ENCODE measurements at places on chromosomes 1 and 21.

DNA sequence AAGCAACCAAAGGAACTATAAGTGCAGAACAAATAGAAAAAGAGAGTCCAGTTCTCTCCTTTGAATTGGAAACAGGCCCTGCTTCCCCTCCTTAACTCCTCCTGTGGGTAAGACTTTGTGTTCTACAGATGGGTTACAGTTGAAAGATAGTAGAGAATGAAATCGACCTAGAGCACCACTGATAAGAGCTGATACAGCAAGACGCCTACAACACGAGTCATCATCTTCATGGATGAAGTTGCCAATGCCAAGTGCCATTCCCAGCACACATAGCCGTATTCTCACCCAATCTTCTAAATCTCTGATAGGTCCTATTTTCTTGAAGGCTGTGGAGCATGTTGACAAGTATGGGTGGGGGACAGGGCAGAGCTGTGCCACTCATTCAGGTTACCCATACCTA is 99.8 kb upstream of the CAMK1G start:
- no peak for DNase-seq

DNA sequence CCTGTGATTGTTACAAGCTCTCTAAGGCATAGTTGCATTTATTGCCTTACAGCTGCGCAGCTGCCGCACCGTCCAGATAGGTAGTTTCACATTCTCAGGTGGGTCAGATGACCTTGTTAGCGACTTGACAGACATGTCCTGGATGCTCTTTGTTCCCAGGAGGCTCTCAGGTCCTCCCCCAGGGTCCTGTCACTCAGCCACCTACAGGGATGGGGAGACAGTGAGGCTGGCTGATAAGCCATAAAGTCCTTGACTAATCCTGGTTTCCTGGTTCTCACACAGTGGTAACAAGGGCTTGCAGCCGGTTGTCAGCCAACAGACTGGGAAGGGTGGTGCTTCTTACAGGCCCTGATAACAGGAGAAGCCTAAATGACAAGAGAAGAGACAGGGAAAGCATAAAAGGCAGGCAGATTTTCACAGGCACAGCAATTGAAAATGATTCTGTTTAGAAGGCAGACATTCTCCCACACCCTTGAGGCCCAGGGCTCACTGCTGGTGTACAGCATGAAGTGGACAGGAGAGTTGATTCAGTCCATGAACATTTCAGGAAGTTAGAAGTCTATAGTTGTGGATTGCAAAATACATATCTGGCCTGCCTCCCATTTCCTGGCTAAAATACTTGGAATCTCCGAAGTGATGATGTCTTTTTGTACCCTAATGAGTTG is 2.9 kb downstream of the ARF1 start:
- no peak for DNase-seq

- DNase-seq: no peak
Observed at GRCh38 chr1:75855010-75855409, 58.3 kb downstream of the MSH4 start.

DNA sequence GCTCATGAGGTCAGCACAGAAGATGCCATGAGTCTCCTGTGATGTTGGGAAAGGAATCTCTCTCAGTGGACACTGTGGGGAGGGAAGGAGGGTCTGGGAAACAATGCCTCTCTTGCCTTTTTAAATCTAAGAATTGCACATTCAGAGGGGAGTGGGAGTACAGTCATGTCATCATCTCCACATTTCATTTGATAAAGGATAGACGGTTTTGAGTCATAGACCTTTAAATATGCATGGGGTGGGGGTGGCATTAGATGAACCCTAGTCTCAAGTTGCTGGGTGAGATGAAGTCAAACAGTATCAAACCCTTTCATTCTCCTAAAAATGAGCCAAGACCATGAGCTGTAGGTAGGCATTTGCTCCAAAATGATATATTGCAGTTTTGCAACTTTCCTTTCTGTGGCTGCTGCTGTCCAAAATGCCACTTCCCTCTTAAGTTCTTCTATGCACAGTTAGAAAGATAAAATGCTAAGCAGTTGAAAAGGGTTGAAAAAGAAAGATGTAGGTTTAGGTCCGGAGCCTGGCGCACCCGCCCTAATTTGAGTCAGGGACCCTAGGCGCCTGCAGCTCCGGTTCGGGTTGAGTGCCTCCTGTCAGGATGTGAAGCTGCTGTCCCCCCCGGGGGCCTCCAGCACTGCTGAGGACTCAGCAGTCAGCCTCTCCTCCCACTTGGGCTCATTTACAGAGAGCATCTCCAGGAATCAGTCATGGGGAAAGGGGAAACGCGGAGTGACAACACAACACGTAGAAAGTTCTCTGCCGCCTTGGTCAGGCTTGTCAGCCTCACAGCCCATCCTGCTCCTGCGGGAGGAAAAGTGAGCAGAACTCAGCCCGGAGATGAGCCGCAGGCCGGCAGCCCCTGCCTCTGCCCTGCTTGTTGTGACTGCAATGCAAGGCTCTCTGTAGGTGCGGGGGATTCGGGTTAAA is 479.3 kb upstream of the RUNX1 start:
- no peak for DNase-seq

GRCh38 chr1:43220905-43221778 is 48.6 kb upstream of the TMEM125 start:
- DNase-seq: no peak

- no peak for DNase-seq
Observed at GRCh38 chr21:41711416-41712007, 55.3 kb downstream of the RIPK4 start.

DNA sequence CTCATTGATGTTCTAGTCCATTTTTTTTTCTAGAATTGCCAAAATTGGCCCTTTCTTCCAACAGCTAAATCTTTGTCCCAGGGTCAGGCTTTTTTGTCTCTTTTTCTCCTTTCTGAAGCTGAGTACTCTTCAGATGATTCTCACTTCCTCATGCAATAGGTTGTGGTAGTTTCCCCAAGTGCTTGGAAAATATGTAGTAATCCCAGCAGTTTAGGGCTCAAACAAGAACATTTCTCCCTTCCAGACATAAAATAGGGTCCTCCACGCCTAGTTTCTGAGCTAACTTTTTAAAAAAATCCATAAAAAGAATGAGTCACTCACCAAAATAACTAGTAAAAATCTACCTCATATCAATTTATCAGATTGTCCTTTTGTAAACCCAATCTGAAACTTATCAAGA is 10.0 kb upstream of the MCOLN3 start:
- DNase-seq: no peak

DNA sequence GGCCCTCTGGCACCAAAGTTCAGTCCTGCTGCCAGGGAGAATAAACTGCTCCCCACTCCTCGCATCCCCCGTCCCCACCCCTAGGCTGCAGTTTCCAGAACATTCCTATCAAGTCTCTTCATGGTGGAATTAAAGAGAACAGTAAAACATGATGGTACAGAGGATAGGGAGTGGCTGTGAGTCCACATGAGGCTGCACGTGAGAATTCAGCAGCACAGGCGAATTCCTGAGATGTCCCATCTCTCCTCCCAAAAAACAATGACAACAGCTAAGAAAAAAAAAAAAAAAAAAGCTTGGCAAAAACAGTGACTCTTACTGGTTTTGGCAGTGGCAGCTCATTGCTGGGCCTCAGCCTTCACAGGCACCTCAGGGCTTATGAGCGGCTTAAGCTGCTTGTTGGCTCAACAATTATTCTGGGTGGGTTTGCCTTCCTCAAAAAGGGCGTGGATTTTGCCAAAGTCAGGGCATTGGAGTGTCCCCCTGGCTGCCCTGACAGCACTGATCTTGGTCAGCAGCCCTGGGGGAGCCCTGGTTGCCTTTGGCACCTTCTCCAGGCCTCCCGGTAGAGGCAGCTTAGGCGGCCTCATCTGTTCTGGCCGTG is 5.7 kb upstream of the IFFO2 start:
- no peak for DNase-seq

- DNase-seq: no peak
Observed at GRCh38 chr1:191963781-191964455, 194.3 kb upstream of the RGS18 start.

DNA sequence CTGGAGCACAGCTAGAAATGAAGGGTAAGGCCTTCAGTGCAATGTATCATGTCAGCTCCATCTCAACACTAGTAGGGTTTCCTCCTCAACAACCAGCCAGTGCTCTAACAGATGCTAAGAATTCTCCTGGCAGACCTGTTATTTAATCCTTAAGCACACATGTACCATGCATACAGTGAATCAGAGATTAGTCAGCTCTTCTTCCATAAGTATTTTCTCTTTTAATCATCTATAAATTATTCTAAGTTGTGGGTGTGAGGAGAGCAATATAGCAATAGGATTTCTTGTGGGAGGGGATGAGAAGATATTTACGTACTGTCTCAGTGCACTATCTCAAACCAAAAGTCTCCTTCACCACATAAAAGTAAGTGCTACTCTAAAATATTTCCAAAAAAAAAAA is 95.3 kb downstream of the COP1 start:
- DNase-seq: no peak

DNA sequence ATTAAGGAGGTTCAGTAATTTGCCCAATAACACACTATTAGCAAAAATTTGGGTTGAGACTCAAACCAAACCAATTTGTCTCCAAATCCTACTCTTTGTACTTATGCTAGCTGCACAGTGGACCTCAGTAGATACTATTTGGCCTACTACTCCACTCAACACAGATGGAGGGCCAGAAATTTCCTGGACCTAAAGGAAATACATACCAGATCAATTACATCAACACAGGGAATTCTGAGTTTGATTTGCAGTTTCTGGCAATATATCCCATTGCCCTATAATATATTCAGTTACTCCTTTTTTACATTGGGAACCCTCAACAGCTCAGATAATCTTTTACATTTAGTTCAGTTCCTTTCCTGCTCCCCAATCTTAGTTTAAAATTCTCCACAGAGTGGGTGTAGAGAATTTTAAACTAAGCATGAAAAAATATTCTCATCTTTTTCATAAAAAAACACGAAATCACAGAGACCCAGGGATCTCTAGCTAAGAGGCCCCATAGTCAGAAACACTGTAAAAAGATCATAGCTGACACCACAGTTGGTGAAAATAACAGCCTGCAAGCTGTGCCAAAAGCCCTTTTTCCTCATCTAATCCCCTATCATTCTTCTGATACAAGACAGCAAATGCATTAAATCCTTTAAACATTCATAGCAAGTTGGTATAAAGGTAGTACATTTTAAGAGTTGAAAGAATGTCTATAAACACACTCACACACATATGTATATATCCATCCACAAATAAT is 317.7 kb upstream of the ESRRG start:
- no peak for DNase-seq

GRCh38 chr1:93625582-93626327 is 55.9 kb downstream of the BCAR3 start:
- DNase-seq: no peak

DNA sequence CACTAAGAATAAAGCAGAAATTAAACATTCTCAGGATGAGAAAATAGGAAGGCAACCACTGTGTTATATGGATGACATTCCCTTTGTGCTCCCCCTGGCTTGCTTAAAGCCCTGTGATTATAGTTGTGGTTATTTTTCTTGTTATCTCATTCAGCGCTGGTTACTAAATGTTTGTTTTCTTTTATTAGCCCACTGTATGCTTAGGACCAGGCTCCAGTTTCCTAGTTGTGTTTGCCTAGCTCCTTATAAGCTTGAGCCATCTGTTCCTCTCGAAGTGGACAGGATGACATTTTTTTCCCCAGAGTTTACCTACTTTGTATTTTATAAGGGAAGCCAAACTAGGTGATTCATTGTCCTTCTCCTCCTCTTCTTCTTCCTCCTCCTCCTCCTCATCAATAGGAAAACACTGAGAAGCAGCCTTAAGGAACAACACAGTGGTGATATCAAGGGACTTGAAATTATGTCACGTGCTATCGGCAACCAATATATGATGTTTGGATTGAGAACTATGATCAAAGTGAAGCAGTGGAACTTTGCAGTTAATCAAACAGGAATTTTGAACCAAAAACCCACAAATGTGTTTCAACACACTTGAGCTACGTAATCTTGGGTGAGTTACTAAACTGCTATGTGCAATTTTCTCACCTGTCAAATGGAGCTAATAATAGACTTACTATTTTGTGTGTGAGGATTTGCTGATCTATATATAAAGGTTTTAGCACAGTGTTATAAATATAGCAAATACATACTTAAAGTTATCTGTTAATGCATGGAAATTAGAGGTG is 35.1 kb upstream of the RGS7 start:
- no peak for DNase-seq

- no peak for DNase-seq
Observed at GRCh38 chr1:151196292-151196800, 2.0 kb upstream of the PIP5K1A start.

DNA sequence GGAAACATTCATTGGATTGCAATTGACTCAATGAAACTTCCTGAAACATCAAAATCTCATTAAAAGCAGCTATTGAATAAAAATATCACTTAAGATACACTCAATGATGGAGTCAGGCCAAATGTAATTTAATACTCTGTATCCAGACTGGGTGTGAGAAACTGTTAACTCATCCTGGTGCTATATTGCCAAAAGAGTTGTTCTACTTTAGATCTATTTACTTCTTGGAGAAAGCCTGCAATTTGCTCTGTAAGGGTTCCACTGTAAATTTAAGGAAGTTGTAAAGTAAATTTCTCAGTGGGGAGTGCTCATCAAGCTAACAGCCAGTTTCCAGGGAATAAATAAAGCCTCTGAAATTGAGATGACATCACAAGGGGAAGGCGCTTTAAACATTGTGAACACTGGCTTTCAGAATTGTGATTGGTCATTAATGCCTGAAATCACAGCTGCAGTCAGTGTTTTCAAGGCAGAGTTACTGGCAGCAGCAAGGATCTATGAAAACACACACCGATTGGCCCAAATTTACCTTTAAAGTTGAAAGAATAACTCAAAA is 91.4 kb downstream of the OLFM3 start:
- DNase-seq: no peak

DNA sequence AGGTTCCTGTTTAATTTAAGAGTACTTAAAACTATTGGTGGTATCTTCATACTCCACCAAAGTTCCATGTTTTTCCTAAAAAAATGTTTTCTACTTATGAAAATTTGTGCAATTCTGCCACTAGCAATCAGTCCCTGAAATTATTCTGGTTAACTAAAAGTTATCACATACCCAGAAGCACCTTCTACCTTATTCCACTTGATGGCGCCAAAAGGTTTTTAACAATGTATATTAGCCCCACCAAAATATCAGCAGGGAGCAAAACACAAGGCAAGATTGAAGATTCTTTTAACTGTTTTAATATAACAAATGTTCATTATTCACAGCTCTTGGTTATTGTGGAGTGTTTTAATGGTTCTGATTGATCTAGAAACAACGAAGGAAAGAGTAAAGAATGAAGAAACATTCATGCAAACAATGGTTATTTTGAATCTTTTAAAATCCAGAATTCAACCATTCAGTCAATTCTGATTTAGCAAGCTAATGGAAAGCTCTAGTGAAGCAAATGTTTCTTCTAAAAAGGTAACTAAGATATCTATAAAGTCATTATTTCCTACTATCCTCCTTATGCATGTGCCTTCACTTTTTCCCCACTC is 67.2 kb downstream of the TTLL7 start:
- no peak for DNase-seq

DNA sequence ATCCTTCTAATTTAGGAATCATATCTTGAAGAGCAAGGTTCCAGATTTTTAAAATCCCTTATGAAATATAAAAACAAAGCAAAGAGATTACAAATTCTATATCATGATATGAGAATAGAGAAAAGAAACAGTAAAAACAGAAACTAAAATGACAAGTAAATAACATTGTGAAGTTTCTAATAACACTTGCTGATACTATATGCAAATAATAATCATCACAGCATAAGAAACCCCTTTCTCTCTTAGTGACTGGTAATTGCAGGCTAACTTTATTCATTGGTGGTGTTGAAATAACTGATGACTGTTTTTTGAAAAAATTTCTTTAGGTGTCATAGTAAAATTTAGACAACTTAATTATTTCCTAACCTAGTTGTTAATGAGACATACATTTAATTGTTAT is 281.6 kb downstream of the PLA2G4A start:
- DNase-seq: no peak

GRCh38 chr1:43975249-43975961 is 645 bp downstream of the ATP6V0B start:
- no peak for DNase-seq

- no peak for DNase-seq
Observed at GRCh38 chr1:222247081-222247480, 300.8 kb downstream of the HHIPL2 start.
